Fibroblast of upper back skin (primary cell): ENCODE measurements at places on chromosomes 6 and 20.

- no peak for DNase-seq
Observed at GRCh38 chr20:10925767-10926166, 252.0 kb upstream of the JAG1 start.

DNA sequence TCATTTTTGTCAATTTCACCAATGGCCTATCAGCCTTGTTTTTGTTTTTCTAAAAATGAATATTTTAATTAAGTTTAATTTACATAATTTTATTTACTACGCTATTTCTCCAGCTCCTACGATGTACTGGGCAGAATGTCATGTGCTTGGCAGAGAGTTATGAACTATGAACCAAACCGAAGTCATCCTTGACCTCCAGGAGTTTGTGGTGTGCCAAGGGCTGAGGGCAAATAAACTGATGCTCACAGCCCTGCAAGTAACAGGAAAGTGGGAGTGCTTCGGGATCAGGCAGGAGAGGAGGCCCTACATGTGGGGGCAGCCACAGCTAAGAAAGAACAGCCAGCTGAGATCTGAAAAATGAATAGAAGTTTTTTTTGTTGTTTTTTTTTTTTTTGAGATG lies 38.6 kb downstream of the ZNF217 start:
- DNase-seq: no peak

- no peak for DNase-seq
Observed at GRCh38 chr20:35985806-35986205, 17.4 kb downstream of the CNBD2 start.

GRCh38 chr6:26493258-26493657 lies 6.8 kb upstream of the BTN1A1 start:
- peak; percentile 31 for DNase-seq

- DNase-seq: peak; percentile 58
Observed at GRCh38 chr6:35487658-35488516, 9.0 kb downstream of the TEAD3 start.

GRCh38 chr20:53829255-53829723 lies 235.7 kb upstream of the ZNF217 start:
- DNase-seq: peak; percentile 96

- DNase-seq: peak; percentile 86
Observed at GRCh38 chr20:58237318-58238132, 9.1 kb upstream of the ANKRD60 start.
